NCI-H1417 (cell line): ENCODE measurements at places on chromosomes 2 and 18.

DNA sequence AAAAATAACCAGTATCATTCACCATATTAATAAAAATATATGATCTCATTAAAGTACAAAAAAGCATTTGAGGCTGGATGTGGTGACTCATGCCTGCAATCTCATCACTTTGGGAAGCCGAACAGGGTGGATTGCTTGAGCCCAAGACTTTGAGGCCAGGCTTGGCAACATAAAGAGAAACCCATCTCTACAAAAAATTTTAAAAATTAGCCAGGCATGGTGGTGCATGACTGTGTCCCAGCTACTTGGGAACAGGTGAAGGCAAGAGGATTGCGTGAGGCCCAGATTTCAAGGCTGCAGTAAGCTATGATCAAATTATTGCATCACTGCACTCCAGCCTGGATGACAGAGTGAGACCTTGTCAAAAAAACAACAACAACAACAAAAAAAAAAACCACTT lies 75.9 kb downstream of the RAD51AP2 start:
- DNase-seq: no peak

GRCh38 chr2:45919160-45919650 lies 267.7 kb downstream of the PRKCE start:
- peak; percentile 70 for DNase-seq

- peak; percentile 22 for DNase-seq
Measured at GRCh38 chr18:75109319-75109691, 99.6 kb downstream of the PTGR3 start.

DNA sequence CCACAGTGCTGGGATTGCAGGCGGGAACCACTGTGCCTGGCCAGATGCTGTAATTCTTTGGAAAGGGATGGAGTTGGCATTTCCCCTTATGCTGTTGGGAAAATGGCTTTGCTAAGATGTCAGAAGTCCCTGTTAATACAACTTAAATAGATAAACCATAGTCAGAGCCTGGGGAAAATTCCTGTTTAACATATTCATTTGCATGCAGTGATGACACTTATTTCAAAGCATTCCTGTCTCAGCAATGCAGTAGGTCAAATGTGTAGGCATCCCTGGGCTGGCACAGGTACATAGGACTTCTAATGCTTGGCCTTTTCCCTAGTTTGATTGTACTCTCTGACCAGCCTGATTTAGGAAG lies 38.6 kb downstream of the RAMP1 start:
- no peak for DNase-seq

DNA sequence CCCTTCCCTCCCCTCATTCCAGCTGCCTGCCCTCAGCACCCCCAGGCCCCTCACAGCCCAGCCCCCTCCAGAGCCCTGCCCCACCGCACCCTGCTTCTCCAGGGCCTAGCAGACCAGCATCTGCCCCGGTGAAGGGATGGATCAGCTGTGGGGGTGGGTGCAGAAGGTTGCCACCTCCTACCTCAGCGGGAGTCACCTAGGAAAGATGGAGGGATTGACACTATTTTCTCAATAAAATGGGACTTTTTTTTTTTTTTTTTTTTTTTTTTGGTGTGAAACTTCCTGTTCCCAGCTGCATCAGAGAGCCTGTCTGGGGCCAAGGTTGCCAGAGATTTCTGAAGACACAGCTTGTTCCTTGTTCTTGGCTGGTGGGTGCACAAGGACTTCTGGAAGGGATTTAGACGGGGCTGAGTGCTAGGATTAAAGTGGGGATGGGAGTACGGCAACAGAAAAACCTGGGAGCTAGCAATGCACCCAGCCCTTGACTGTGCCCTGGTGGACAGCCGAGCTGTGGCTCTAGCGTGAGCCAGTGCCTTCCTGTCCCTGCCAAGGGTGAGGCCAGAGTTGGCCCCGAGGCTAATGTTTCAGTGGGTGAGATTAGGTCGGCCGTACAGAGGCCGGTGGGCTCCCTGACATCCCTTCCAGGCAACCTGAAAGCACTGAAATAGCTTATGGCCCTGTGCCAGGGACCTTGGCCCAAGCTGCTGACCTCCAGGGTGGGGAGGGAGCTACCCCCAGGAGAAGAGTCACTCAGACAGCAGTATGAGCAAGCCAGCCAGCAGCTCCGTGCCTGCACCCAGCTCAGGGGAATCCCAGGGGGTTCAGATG lies 4.6 kb downstream of the B3GNT7 start:
- DNase-seq: no peak

DNA sequence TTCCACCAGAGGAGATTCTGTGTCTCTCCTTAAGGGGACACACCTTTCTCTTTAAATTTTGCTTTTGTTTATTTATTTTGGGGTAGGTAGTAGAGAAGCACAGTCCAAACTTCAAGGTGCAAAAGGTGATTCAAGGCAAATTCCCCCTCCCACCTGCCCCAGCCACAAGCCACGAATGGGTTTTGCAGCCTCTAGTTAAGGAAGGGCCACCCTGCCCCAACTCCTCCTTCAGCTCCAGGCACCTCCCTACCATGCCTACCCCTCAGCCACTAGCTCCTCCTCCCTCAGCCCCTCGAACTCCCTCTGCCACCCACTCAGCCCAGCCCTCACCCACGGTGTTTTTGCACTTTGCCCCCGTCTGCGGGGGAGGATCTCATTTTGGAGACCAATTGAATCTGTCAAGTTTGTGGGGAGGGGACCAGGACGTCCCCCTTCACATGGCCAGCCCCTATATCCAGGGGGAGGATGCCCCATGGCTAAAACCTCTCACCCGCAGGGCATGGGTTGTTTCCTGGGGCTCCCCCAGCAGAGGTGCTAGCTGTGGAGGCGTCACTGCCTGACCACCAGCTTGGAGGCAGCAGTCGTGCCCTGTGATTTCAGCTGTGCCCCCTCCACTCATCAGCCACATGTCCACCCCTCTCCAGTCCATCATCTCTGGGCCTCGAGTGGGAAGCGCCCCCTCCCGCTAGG lies 4.5 kb downstream of the HAAO start:
- no peak for DNase-seq

DNA sequence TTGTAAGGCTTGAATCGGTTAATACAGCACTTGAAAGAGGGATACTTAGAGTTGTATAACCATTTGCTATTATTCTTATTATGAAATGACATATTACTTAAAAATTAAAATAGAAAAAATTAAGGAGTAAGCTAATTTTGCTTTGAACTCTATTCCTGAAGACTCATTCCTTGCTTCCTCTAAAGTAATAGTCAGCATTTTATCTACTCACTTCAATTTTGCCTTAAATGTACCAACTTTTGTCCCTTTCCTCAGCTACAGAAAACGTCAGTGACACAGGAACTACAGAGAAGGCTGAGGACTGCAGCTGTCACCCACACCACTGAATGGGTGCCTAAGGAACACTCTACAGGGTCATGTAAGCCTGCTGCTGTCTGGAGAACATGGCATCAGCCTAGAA lies 80.7 kb upstream of the OSR1 start:
- no peak for DNase-seq

GRCh38 chr2:182559623-182560022 lies 132.8 kb upstream of the PDE1A start:
- DNase-seq: no peak

DNA sequence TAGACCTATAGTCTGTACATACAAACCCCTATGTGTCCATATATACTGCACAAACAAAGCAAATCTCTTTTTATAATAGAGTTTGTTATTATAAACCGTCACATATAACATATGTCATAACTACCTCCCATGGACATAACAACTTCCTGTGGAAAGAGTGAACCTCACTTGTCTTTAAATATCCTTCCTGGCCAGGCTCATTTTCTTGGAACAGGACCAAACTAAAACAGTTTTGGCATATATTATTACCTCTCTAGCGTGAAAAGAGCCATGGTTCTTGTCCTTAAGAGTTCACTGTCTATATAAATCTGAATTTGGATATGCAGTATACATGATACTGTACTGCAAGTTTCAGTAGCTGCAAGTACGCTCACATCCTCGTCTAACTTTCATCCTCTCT lies 28.3 kb upstream of the DNAJC27 start:
- DNase-seq: no peak

DNA sequence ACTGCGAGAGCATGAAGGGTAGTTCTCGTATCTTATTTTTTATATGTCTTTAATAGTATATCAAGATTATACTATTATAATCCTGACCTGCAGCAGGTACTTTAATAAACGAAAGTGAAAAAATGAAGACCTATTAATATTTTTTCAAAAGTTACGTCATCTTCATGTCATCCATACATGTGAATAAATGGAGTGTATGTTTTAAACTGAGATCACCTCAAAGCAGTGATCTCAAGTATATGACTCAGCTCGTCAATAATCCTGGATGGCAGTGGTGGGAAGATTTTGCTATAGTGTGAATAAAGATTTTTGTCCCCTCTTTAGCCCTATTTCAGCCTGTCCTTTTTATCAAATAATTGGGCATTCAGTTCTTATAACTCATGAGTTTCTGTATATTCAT lies 166.3 kb upstream of the FBXO11 start:
- no peak for DNase-seq

DNA sequence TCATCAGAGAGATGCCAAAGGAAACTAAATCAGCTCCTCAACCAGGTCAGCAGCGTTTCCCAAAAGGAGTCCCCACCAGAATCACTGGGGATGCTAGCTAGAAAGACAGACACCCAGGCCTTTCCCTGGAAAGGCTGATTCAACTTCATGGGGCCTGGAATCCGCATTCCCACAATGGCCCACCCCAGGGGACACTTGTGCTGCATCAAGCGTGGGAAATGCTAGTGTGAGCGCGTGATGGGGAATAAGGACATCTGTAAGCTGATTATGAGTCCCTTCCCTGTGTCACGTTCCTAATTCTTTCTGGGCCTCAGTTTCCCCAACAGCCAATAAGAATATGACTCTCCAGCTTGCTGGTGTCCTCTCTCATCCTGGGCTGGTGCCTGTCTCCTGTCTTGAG lies 2.2 kb upstream of the WNT10A start:
- DNase-seq: peak; percentile 38

GRCh38 chr2:105099153-105099552 lies 61.3 kb downstream of the MRPS9 start:
- no peak for DNase-seq

- DNase-seq: no peak
Measured at GRCh38 chr2:219959471-219959870, 332.0 kb downstream of the SLC4A3 start.

- peak; percentile 93 for DNase-seq
Measured at GRCh38 chr2:238504181-238504931, 77.6 kb downstream of the ASB1 start.

DNA sequence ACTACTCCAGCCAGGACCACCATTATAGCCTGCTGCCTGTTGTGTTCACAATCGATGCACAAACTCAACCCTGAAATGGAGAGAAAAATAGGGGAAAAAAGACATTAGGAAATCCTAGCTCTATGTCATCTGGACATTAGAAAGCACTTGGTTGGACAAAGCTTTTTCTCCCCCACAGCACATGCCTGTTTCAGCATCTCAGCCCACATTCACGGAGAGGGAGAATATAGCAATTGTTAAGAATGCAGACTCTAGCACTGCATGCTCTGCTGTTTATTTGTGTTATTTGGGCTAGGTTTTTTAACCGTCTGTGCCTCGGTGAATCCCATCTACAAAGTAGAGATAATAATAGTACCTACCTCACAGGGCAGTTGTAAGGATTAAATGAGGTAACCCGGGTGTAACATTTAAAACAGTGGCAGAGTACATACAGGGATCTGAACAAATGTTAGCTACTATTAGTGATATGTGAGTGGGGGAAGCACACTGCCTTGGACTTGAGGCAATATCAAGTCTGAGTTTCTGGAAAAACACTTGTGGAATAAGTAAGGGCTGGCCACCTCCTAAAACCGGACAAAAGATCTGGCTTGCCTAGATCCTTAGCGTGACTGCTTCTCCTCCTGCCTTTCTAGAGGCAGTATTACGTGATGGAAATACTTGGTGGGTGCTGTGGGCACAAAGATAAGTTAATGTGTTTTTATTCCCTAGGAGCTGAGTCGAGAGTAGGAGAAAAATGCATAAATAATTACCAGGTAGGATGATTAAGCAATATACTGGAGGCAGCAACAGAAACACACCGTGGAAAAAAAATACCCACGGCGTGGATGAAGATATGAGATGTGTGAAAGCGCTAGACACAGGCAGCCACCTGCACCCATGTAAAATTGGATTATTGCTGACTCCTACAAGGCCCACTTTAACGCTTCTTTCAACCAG lies 1.0 kb upstream of the PPP1CB start:
- DNase-seq: peak; percentile 87

DNA sequence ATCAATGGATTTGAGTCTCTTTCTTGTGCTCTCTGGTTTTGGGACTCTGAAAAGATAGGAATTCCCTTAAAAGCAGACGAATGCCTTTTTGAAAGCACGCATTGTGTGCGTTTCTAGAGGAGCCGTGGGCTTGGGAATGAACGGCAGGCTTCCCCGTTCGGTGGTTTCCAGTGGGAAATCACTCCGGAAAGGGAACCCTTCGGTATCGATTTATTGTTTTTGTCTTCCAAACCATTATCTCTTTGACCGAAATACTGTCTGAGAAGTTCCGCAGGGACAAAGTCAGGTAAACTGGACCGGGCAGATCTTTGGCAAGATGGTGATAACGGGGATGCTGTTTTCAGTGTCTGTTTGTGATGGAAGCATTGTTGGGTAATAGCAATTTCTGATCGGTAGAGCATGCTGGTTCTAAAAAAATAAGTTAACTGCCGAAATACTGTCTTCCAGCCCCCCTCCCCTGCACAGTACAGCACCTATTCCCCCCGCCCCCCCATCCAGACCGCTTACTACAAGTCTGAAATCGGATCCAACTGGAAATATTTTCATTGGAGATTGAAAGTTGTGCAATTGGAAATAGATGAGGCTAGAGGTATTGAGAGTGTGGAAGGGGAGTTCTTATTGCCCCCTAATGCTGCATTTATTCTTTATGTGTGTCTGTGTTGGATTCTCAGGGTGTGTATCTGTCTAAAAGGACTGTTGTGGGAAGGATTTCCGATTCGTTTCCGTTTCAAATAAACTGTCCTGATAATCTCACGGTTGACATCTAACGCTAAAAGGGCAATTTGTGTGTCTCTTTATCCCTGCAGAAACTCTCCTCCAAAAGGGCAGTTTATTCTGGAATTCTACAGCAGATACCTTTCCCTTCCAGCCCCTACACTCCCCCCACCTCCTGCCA lies 635 bp downstream of the SETBP1 start:
- DNase-seq: no peak
